Suprapubic skin (tissue), 4 donors: ENCODE measurements at places on chromosomes 4 and X. TPM values are rescaled to one million over a fixed set of nuclear protein-coding genes. Genes with fewer than 3 reads are reported as not detected.

Gene SPANXN5
- total RNA-seq: not detected

Gene NSUN7
- 1.3 TPM for total RNA-seq

Gene LIAS
- 19.9 TPM for total RNA-seq

Gene EDNRA
- total RNA-seq: 4.3 TPM

Gene RHOXF2
- total RNA-seq: not detected

Gene GPR143
- total RNA-seq: 3.6 TPM

Gene GPR78
- total RNA-seq: not detected

Gene NPNT
- 3.6 TPM for total RNA-seq

Gene HSD17B13
- total RNA-seq: 14.0 TPM

Gene ADAMTS3
- 0.64 TPM for total RNA-seq

Gene GATA1
- not detected for total RNA-seq

Gene IQSEC2
- 29.1 TPM for total RNA-seq

Gene CFP
- 1.3 TPM for total RNA-seq

Gene CXCL5
- total RNA-seq: not detected

Gene IL1RAPL2
- total RNA-seq: 0.21 TPM
